Aorta (tissue), 5 donors: ENCODE measurements at places on chromosomes 16 and 17.

GRCh38 chr17:78896091-78896833 is 6.7 kb downstream of the CEP295NL start:
- DNase-seq, result no peak

DNA sequence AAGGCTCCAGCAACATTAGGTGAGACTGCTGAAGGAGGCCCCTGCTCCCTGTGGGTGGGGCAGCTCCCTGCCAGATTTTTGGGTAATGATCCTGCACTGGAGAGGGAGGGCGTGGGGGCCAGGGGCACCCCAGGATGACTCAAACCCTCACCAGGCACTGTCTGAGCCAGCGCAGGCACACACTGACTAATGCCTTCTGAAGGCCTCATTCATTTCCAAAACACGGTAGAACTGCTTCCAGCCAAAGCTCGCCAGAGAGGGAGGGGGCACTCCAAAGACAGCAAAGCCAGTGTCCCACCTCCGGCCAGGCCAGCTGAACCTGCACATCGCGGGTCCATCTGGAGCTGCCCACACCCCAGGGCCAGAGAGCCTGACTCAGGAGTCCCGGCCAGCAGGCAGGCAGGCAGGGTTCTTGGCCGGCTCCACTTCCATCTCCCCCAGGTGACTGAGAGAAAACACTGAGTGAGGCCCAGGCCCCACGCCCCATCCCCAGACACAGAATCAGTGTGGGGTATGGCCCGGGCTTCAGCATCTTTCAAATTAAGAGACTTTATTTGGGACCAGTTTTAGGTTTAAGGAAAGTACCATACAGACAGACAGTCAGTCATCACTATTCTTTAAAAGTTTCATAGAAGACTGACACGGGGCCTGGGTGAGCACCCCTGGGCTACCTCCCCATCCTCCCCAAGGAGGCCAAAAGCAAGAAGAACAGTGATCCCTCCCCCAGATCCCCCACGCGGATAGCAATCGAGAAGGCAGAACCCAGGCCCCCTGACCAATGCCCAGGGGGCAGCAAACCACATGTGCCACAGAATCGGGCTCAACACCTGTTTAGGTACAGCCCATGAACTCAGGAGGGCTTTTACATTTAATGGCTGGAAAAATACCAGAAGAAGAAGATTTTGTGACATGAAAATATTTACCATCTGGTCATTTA is 2.3 kb downstream of the PIEZO1 start:
- DNase-seq, result no peak

DNA sequence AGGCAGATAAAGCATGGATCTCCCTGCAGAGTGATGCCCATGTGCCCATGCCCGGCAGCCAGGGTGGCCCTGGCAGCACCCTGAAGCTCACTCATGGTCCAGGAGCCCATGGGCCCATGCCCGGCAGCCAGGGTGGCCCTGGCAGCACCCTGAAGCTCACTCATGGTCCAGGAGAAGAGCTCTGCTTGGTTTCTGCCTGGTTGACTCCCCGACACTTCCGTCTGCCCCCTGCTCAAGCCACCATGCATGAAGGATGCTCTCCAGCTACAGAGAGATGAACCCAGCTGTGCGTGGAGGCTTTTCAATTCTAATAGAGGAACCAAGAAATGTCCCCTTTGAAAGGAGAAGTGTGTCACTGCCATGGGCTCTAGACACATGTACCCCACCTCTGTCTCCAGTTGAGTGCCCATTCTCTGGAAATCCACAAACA is 8.7 kb downstream of the CCL17 start:
- no peak for DNase-seq

GRCh38 chr16:53756275-53756996 is 52.5 kb downstream of the FTO start:
- DNase-seq, result no peak

GRCh38 chr17:57946798-57947358 is 8.3 kb downstream of the CUEDC1 start:
- peak; percentile 54 for DNase-seq
